Thyroid gland (tissue), 4 donors: ENCODE measurements at places on chromosomes 16 and 17.

GRCh38 chr16:23532448-23532847, 22.2 kb upstream of the GGA2 start:
- DNase-seq: no peak

- peak; percentile 37 for DNase-seq
Observed at GRCh38 chr17:78358538-78359320, 1.1 kb downstream of the SOCS3 start.

- DNase-seq: no peak
Observed at GRCh38 chr16:28586466-28586865, 10.4 kb downstream of the SULT1A2 start.

DNA sequence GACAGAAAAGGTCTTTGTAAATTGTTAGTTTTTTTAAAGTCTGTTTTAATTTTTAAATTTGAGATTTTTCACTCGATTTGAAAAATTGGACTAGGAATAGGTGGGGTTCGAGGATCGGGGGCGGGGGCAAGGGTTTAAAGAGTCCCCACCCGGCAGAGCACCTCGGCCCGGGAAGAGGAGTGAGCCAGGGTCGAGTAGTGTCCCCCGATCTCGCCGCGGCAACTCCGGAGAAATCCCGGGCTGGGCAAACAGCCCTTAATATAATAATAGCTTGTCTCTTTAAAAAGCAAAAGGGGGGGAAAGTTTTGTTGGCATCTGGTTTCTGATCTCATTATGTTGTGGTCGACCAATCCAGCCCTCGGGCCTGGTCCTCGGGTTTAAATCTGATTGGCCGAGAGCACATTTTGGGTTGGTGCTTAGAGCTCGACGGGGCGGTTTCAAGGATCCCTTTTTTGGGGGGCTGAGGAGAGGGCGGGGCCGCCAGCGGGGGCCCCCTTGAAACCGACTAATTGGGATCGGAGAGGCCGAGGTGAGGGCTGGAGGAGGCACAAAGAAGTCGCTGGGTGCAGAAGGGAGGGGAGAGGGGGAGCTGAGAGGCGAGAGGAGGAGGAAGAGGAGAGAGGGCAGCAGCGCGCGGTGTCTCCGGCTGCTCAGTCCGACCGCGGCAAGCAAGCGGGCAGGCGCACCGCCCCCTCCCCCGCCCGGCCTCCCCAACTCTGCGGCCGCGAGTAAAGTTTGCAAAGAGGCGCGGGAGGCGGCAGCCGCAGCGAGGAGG, at the start of gene FZD2:
Gene FZD2, plus strand, starts transcription at position 653 of the 775 bp plus-strand sequence. CDS start 205 bp downstream, outside the sequence.
- peak; percentile 85 for DNase-seq

DNA sequence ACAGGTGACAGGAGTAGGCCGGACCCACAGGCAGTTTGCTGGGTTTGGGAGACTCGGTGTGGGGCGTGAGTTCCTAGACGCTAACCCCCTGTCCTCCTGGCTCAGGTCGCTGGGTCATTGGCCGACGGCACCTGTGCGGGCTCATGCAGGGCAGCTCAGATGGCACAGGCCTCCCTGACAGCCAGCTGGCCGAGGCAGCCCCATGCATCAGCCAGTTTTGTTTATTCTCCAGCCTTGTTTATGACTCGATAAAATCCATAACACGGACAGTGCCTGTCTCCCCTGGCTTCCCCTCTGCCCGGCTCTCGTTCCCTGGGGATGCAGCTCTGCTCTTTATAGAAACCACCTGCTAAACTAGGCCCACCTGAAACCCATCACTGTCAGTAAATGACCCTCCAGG, 46.0 kb downstream of the SDK2 start:
- DNase-seq: no peak

DNA sequence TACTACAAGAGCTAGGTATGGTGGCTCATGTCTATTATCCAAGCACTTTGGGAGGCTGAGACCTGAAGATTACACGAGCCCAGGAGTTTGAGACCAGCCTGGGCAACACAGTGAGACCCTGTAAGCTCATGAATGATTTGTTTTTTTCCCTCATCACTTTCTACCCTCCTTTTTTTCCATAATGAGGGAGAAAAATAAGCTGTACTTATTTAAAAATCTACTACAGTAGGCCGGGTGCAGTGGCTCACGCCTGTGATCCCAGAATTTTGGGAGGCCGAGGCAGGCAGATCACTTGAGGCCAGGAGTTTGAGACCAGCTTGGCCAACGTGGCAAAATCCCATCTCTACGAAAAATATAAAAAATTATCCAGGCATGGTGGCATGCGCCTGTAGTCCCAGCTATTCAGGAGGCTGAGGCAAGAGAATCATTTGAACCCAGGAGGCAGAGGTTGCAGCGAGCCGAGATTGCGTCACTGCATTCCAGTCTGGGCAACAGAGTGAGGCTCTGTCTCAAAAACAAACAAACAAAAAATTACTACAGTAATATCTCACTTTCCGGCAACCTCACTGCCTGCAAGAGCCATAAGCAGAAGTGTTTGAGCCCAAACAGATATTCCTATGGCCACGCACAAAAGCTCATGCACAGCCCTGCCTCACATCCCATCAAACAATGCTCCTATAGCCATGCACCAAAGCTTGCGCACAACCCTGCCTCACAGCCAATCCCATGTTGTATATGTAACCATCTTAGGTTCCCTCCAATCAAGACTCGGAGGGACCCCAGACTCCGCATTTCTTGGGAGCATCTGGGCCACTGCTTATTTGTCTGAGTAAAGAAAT, 37.4 kb downstream of the TK2 start:
- no peak for DNase-seq

DNA sequence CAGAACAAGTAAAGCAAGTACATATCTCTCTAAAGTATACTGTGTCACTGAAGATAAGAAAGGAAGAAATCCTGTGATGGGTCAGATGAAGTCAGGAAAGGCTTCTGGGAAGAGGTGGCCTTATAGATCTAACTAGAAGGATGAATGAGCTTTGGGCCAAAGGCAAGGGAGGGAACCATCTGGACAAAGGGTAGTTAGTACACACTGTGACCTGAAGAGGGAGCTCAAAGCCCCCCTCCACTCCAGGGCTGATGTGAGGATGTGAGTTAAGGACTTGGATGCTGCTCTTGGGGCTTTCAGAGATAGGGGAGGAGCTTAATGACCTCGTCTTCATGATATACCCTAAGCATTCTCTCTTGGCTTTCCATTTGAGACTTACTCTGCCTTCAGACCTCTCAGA, 185.3 kb upstream of the CACNG3 start:
- DNase-seq: no peak

DNA sequence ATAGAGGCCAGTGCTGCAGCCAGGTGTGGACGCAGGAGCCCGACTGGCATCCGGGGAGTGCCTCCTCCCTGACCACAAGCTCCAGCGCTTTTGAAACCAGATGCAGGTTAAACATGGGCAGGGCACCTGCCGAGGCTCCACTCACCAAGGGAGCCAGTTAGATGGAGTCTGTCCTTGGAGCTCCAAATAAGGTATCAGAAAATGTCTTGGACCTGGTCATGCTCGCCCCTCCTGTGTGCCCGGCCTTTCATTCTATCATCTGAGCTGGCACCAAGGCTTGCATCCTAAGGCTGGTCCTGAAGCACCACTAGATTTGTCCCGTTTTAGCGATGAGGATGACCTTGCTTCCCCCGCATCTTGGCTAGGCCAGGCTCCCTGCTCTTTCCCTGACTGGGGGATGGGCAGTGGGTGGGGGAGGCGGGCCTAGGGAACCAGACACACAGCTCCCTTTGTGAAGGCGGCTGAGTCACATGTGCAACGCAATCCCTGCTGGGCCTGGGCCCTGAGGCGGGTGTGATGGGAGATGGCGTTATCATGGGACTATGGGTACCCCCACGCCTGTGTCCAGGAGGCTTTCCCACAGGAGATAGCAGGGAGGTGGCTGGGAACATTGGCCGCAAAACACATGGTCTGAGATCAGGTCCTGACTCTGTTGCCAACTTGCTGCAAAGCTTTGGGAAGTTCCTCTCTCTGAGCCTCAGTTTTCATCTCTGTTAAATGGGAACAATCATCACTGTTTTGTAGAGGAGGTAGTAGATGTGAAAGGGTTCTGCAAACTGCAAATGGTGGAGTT, 5.0 kb upstream of the ADGRG1 start:
- peak; percentile 66 for DNase-seq

DNA sequence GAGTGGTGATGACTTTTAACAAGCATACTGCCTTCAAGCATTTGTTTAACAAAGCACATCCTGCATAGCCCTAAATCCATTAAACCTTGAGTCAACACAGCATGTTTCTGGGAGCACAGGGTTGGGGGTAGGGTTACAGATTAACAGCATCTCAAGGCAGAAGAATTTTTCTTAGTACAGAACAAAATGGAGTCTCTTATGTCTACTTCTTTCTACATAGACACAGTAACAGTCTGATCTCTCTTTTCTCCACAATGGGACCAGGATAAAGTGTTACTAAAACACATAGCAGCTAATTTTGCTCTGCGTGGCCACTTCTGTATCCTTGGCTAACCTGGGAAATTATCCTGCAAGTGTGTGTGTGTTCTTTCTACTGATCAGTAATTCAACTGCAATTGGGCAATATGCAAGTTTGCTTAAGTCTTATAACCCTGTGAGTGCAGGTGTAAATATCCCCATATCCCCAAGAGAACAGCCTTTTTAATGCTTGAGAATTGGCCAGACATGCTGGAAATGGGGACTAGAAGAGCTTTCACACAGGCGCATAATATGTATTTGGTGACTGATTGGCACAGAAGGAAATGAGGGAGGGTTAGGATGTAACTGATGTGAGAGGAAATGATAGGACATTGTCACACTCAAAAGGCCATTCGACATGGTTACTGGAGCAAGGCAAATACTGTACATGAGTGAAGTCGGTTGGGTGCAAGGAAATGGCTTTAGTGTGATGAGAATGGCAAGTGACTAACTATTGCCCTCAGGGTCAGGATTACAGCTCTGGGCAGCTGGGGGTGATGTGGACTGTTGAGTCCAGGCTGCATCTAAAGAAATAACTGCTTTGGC, 10.8 kb upstream of the ANKS4B start:
- DNase-seq: no peak

GRCh38 chr16:51110700-51111157, 40.3 kb downstream of the SALL1 start:
- no peak for DNase-seq

DNA sequence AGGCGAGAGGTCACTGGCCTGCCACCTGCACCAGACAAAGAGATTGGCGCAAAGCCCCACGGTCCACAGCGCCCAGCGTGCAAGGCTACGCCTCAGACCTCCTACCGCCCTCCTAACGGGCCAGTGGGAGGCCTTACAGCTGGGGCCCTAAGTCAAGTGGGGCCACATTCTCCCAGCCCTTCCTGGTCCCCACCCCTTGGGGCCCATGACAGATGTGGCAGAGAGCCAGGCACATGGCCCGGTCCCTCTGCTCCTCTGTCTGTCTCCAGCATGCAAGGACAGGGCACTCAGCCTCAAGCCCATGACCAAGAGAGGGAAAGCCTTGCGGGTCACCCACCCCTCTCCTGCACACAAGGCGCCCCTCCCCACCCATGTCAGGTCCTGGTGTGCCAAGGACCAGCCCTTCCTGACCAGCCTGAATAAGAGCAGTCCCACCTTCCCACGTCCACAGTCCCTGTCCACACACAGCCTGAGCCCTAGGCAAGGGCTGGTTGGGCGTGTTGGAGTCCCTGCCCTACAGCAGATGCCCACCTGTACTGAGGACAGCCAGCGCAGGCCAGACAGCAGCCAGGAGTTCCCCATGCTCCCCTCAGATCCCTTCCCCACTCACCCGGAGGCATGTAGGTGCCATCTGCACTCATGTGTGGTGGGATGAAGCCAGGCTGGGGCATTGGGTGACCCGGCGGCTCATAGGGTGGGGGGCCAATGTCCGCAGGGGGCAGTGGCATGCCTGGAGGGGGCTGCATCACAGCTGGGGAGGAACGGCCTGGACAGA, 25.3 kb downstream of the CDIP1 start:
- no peak for DNase-seq

GRCh38 chr16:30434852-30435251, 5.0 kb upstream of the DCTPP1 start:
- no peak for DNase-seq

DNA sequence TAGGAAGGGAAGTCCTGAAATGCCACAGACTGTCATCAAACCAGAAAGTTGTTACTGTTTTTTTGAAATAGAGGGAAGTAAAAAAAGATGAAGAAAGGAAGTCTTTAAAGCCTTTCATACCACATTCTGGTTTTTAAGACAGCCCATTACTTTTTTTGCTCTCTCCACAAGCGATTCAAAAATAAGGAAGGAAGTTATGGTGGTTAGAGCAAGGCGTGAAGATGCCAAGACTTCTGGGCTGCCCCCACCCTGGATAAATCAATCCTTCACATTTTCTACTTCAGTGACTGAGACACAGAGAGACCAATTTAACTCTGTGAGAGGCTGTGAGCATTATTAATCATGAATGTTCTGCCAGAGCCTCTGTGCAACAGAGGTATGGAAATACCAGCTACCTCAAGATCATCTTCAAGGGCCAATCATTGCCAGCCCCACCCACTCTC, 82.3 kb upstream of the BCAR1 start:
- DNase-seq: no peak

- DNase-seq: no peak
Observed at GRCh38 chr16:8851761-8852403, 16.9 kb downstream of the CARHSP1 start.

DNA sequence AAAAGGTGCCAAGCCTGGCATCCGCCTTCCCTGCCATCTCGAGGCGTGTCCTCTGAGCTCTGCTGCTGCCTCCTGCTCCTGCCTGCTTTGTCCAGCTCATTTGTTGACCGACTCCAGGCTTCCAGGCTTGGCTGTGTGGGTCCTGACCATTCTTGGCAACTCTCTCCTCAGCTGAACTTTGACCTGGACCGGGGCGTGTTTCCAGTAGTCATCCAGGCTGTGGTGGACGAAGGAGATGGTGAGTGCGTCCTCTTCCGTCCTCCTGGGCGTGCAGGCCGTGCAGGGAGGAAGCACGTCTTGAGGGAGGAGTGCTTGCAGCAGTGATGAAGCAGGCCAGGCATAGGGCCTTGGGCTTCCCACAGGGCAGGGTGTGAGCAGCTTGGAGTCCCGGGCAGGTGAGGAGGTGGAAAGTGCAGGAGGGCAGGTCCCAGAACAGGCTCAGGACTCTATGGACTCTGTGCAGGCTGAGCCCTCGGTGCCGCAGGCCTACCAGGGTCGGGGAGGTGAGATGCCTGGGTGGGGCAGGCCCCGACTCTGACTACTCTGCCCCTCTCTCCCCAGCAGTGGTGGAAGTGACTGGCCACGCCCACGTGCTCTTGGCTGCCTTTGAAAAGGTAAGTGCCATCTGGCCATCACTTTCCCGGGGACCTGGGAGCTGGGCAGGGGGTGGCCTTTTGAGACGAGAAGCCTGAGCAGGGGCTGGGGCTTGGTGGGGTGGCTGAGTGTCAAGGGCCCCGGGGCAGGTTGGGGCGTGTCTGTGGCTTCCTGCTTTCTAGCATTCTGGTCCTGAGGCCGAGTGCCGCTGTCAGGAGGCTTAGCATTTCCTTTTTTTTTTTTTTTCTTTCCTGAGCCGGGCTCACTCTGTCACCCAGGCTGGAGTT, 28.6 kb upstream of the NUDT16L1 start:
- peak; percentile 37 for DNase-seq

- no peak for DNase-seq
Observed at GRCh38 chr16:12341966-12342365, 365.4 kb downstream of the SNX29 start.

GRCh38 chr17:82338858-82339633, 5.5 kb upstream of the SECTM1 start:
- DNase-seq: no peak
